ENCODE measurements at places on chromosomes 2 and 18. TPM values are rescaled to one million over a fixed set of nuclear protein-coding genes. Genes with fewer than 3 reads are reported as not detected.

The DCDC2C gene
- total RNA-seq: not detected

The LBX2 gene
- 0.77 TPM for total RNA-seq

The DSG1 gene
- total RNA-seq: 0.64 TPM

The SPRED2 gene
- total RNA-seq: 3.4 TPM

DNA sequence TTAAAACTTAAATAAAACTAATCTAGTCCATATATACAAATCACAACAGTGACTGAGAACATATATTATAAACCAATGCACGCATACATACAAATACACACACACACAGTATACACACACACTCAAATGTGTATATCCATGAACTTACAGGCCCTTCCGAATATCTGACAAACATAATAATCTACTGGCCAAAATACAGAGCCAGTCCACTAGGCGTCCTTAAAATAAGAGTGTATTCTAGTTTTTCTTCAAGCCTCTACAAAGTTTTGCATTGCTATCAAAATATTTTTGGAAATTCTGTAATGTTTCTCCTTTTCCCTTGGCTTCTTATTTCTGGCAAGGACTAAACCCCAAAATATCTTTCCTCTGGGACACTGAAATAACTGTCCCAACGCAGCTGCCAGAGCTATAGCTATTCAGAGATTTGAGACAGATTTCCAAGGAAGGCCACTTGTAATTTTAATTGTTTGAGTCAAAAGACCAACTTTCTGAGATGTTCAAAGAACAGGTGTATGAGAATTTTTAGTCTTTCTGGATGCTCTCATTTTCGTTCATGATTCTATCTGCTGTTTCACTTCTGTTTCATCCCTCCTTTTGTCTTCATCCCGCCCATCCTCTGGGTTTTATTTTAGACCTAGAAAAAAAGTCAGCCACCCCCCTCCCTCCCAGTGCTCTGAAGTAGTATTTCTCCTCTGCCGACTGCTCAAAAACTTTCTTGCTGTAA is 24.1 kb upstream of the SP3 start:
- no peak for DNase-seq

- DNase-seq: peak; percentile 19
These were observed 879.5 kb downstream of the TRIB2 start for GRCh38 chr2:13596233-13596632.

DNA sequence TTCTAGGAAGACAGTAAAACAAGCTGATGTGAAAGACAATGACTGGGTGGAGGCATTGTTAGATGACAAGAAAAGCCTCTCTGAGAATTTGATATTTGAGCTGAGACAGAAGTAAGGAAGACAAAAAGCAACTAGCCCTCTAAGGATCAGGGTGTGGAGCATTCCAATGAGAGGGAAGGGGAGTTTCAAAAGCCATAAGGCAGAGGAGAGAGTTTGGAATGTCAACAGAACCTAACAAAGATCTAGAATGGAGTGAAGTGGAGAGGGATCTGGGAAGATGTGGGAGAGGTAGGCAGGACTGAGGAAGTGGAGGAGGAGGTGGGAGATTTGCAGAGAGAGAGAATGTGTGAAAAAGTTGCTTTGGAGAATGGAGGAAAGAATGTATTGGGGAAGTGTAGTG is 17.3 kb upstream of the ASXL2 start:
- DNase-seq: no peak

DNA sequence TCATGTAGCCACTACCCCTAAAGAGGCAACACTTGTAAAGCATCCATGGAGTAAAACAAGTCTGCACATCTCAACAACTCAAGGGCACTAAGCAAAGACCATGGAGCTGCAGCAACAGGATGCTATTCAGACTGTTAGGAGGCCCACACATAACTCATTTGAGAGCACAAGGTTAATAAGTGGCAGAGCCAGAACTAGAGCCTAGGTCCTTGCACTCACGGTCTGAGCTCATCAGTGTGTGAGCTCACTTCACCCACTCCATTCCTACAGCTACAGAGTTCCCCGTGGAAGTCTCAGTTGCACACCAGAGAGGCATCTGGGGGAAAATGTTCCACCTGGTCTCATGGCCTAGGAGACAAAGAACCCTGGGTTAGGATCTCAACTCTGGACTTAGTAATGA is 35.0 kb downstream of the TTC32 start:
- no peak for DNase-seq

DNA sequence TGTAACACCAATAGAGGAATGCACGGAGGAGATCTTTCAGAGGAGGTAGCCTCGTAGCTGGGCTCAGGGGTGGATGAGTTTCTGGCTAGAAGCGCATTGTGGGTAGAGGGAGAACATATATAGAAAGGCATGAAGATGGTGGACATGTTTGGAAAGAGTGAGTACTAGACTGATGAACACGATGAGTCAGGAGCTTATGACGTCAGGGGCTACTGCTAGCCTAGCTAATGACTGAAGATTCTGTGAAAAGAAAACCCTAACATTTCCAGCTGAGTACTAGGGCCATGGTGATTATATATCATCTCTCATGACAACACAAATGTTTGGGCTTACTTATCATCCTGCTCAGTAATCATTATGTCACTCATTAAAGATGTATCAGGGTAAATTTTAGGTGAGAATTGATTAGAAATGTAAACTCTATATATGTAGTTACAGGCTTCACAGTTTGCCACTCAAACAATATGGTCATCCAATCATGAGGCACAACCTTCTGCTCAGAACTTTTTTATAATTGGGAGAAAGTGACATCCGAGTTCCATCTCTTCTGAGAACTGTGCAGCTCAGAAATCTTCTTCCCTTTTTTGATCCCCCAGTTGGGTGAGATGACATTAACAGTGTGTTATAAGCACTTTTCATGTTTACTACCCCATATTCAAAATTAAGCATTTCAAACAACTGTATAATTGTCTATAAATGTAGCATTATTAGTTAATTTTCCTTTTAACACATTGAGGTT is 22.2 kb upstream of the IL1RN start:
- peak; percentile 84 for DNase-seq

DNA sequence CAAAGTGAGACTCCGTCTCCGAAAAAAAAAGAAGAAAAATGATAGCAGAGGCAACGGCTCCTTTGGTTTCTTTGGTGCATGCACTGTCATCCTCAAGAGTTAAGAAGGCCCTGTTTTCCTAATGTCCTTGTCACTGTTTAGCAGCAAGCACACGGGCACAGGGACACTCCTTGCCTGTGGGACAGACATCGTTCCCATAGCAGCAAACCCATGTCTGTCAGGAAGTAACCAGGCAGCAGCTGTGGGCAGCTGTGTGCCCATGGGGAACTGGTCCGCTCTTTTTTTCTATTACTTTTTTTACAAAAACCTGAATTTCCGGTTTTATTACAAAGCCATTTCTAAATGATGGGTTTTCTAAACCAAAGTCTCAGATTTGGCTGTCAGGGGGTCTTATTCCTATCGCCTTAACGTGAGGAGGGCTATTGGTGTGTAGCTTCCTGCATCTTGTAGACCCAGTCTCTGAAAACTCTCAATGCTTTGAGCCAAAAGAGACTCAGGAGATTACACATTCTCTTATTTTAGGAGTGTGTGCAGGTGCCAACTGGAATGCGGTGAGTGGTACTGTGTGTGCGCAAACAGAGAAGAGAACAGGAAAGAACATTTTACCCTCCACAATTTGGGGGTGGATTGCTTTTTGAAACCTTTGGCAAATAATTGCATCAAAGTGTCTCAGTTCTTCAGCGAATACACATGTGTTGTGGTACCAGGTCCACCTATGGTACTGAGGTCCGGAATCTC is 109.6 kb downstream of the COLEC12 start:
- no peak for DNase-seq

GRCh38 chr2:170815746-170816503 is 762 bp upstream of the GAD1 start:
- peak; percentile 33 for DNase-seq

DNA sequence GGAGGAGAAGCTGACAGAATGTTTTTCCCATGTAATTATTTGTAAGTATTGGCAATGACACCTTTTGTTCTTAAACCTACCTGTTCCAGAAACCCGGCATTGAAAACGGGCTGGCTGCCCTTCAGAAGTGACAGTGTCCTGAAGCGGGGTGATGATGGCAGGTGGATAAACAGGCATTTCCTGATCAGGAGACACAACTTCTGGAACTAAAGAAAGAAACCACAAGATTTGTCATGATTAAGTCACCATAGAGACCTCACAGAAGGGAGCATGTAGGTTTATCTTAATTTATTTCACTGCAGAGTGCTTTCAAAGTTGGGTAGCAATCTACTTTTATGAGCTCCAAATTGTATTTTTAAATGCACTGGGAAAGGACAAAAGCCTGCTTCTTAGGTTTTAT is 43.1 kb downstream of the TTN start:
- peak; percentile 55 for DNase-seq

DNA sequence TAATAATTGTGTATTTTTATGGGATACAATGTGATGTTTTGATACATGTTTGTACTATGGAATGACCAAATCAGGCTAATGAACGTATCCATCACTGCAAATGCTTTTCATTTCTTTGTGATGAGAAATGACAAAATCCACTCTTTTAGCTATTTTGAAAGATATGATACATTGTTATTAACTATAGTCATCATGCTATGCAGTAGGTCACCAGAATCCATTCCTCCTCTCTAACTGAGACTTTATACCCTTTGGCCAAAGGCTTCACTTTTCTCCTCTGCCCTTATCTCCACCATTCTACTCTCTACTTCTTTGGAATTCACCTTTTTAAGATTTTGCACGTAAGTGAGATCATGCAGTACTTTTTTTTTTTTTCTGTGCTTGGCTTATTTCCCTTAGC is 44.5 kb upstream of the TMEM17 start:
- no peak for DNase-seq

GRCh38 chr2:215657844-215658243 is 222.0 kb upstream of the FN1 start:
- DNase-seq: peak; percentile 94

DNA sequence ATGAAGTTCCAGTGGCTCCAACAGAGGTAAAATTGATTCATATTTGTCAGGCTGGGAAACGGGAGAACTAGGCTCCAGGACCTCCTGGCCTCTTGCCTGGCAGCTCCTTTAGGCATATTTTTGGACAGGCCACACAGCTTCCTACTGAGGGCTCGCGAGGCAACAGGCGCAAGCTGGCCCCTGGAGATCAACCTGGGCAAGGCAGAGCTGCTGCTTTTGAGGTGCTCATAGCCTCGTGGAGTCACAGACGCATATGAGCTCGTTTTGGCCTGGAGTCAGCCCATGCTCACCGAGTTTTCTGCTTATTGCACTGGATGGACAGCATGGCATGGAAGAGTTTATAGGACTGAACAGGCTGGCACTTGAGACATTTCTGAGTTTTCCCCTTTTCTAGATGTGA is 97.7 kb downstream of the CAPN13 start:
- DNase-seq: no peak

DNA sequence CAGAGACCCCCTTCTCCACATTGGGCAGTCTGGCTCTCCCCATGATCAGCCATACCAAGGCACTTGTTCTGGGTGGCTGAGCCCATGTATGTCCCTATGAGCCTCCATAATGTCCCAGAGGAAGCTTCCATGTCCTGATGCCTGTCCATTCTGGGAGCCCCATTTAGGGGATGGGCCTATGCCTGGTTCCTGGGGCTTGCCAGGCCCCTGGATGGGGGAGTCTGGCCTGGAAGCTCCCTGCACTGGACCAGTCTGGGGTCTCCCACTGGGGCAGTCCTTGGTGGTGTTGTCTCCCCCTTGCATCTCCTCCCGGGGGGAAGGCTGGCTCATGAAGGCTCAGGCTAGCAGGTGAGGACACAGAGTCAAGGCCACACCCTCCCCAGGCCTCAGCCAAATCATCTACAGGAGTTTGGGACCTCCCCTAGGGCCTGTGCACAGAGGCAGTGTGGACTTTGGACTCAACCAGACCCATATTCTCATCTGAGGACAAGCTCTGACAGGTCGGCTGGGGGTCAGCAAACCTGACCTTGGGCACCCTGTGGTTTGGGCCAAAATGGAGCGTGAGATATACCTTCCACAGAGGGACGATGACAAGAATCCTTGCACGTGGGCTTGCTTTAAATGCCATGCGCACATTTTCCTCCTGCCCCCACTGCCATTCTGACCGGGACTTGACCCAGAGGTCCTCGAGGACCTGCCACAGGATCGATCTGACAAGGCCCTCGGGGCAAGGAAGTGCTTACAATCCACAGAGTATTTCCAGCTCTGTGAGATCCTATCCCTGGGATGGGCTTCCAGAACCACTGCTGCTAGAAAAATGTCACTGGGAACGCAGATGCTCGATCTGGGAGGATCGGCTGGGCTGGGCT is 38.8 kb downstream of the INHBB start:
- no peak for DNase-seq

DNA sequence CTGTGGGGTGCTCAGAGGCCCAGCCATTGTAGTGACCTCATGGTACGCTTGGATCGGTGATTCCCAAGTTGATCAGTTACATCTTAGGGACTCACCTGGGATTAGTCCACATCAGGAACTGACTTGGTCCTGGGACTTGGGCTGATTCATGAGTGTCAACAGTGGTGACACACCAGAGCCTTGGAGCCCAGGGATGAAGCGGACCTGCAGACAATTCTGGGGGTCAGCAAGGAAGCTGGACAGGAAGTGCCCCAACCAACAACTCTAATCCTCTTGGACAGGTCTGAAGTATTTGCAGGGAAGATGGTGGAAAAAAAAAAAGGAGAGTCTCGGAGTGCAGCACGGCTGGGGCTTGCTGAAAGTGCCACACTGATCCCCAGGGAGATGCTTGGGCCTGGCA is 288.6 kb downstream of the PHLPP1 start:
- DNase-seq: no peak

DNA sequence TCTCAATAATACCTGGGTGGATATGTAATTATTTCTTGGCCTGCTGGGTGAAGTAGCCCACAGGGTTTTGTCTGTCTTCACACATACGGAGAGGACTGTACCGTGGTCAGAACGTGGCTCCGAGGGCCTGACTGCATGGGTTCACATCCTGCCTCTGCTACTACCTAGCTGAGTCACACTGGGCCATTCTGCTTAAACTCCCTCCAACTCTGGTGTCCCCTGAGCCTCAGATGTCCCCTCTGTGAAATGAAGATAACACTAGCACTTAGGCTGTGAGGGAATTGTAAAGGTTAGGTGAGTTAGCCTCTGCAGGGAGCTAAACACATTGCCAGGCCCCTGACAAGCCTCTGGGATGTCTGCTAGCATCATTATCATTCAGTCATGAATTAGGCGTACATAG is 120.1 kb upstream of the NABP1 start:
- DNase-seq: no peak

DNA sequence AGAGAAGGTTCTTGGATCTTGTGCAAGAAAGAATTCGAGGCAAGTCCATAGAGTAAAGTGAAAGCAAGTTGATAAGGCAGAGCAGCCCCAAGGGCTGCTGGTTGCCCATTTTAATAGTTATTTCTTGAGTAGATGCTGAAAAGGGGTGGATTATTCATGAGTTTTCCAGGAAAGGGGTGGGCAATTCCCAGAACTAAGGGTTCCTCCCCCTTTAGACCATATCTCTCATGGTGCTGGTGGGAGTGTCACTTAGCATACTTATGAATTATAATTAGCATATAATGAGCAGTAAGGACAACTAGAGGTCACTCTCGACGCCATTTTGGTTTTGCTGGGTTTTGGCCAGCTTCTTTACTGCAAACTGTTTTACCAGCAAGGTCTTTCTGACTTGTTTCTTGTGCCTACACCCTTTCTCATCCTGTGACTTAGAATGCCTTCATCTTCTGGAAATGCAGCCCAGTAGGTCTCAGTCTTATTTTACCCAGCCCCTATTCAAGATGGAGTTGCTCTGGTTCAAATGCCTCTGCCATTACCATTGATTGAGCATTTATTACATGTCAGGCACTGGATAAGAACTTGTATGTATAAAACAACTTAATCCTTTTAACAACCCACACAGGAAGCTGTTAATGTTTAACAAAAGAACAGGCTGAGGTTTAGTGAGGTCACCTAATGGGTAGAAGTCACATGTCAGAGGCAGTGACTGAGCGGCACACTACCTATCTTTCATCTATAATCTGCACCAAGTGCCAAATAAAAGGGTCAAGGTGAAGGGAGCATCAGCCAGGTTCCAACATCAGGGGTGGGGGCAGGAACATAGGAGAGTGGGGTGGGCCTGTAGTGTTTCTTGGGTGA is 250.9 kb downstream of the ICOS start:
- no peak for DNase-seq
